ENCODE measurements at places on chromosomes 7 and 10.
A peak's percentile ranks its signal among the peaks of the same experiment; 100 is the strongest.

DNA sequence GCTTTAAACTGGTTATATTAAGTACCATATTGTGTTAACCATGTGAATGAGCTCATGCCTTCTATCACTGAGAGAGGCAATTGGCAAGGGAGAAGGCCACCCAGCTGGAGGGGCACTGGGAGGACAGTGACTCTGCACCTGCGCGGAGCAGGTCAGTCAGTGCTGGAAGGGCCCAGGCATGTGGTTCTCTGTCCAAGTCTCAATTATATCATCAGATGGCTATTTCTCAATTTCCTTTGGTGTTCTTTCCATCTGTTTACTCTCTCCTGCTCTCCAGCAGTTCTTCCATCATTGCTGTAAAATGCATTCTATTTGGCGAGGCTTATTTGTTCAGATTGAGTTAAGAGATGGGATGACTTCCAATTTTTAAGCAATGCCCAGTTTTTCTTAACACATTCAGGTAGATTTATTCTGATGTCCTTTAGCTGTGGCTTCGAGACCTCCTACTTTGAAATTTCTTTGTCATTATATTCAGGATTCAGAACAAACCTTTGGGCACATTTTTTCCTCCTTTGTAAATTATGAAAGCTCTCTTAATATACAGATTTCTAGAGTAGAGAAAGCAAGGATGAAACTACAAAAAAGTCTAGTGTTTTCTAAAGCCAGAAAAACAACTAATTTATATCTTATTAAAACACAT, 159.3 kb downstream of the BMPER start:
- no peak for DNase-seq

DNA sequence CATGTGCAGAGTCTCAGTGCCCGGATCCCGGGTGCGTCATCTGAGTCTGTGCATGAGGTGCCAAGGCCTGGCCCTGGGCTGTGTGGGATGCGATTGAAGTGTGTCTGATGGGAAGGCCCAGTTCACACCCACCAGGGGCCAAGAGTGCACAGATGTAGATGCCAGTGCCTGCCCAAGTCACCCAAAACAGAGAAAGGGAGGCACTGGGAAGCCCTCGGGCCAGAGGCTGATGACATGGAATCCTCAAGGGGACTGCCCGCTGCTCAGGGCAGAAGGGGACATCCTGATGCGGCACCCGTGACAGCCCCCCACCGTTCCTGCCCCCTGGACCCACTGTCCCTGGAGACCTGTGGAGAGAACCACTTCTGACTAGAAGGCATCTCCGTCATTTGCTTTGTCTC, 72.2 kb upstream of the ZNF479 start:
- no peak for DNase-seq

GRCh38 chr10:50501924-50502452, 121.8 kb downstream of the SGMS1 start:
- no peak for DNase-seq

GRCh38 chr7:90246171-90246570, 1.2 kb downstream of the CFAP69 start:
- no peak for DNase-seq

DNA sequence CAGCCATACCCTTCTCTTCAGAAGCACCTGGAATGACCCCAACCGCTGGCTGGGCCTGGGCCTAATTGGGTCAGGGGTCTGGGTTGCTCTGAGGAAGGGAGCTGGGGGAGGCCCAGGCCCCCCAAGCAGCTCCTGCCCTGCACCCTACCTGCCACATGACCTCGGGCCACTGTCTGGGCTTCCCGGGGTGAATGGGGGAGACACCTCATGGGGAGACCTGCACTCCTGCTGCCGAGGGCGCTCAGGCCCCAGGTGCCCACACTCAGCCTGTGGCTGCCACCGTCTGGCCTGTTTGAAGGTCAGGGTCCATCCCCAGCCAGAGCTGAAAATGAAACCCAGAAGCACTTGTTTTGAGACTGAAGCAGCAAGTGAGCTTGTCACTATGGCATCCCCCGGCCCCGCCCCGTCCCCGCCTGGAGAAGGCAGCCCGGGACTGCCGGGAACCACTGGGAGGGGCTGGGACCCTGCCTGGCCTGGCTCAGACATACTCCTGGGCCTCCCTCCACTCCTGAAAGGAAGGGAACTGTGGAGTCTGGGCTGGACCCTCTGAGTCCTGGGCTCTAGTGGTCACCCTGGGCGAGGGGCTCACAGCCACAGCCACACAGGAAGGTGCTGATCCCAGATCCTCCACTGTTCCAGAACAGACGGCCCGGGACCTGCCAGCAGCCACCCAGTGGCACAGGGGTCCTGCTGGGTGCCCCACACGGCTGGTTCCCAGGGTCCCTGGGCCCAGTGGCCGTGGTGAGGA, 7.4 kb upstream of the MICALL2 start:
- peak; percentile 15 for DNase-seq

- no peak for DNase-seq
These were observed 23.6 kb downstream of the EEPD1 start for GRCh38 chr7:36176697-36177096.

GRCh38 chr10:63829020-63829419, 307.8 kb downstream of the REEP3 start:
- DNase-seq = no peak

- no peak for DNase-seq
These were observed 356.6 kb downstream of the PAXIP1 start for GRCh38 chr7:154646126-154647013.

DNA sequence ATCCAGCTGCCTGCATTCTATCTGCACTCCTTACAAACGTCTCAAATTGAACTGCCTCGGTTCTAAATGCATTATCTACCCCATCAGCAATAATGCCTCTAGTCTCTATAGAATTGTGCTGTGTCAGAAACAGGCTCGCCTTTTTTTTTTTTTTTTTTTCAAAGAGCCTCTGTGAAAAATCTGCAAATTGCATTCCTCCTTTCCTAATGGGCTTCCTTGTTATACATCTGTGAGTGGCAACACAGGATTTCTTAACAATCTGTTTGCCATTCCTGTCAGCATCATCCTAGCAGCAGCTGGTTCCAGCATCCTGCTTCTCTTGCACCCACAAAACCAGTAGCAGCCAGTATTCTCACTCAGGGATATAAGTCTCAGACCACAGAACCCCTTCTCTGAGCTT, 413.5 kb upstream of the SEMA3D start:
- no peak for DNase-seq

DNA sequence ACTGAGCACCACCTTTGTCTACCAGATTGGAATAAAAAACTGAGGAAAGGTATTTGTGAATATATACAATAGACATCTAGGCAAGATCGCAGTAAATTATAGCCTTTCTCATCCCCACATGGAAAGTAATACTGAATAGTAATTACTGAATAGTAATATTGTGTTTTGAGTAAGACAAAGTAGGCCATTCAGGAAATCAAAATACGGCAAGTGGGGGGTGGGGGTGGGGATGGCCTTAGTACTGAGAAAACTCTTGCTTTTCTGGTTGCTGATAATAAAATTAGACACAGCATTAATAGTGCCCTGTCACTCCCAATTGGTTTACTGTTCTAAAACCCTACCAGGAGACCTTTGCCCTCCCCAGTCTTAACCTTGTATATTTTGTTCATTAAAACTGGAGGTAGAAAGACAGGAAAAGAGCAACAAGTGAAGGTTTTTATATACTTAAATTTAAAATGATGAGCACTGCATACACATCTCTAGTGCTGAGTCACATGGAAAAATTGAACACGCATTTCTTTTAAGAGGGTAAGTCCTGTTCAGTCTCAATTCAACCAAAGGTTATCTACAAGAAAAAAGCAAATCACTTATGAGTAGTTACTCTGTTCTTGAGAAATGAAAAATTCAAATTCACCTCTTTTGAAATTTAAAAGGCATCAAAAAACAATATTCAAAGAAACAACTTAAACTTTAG, 65.6 kb downstream of the IGF2BP3 start:
- no peak for DNase-seq

DNA sequence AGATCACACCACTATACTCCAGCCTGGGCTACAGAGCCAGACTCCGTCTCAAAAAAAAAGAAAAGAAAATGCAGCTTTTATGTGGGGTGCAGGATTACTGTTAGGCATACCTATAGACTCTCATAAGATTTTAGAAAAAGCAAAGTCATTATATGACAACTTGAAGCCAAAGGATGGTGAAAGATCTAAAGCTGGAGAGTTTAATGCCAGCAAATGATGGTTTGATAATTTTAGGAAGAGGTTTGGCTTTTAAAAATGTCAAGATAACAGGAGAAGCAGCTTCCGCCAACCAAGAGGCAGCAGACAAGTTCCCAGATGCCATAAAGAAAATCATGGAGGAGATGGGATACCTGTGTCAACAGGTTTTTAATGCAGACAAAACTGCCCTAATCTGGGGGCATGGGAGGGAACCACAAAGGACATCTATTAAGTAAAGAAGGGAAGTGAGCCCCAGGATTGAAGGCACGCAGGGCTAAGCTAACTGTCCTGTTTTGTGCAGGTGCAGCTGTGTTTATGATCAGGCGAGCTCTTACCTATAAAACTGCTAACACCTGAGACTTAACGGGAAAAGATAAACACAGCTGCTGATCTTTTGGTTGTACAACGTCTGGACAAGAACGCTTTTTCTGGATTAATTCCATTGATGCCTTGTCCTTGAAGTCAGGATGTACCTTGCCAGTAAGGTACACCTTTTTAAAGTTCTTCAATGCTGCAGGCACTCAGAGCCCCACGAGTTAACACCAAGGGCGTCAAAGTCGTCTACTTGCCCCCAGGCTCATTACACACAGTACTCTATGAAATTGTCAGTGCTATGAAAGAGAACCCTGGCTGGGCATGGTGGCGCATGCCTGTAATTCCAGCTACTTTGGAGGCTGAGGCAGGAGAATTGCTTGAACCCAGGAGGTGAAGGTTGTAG, 10.5 kb upstream of the ANKRD61 start:
- peak; percentile 56 for DNase-seq

DNA sequence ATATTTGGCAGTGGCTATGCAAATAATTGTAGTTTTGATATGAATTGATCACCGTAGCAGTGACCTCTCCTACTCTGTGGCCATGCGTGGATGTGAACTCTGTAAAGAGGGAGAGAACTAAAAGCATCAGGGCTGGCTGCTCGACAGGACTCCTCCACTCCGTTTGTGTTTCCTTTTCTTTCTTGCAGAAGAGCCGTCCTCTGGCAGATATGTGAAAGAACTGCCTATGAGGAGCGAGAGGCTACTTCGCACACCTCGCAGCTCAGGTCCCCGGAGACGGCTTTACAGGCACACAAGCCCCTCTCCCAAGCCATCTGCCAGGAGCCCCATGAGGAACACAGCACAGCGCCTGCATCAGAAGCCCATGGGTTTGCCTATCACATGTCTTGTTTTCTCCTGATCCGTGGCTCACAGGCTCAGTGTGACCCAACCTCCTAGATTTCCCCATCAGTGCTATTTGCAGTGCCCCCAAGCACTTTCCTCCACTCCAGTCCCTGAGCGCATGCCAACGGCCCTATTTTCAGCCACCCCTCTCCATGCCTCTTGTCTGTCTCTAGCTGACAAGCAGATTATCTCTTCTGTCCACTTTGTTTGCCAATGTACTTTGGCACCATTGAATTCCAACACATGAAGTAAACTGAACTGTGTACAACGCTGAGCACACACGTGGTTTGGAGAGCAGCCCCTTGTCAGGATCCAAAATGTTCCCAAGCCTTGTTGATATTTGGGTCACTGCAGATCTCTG, 164.3 kb upstream of the AKR1E2 start:
- no peak for DNase-seq

DNA sequence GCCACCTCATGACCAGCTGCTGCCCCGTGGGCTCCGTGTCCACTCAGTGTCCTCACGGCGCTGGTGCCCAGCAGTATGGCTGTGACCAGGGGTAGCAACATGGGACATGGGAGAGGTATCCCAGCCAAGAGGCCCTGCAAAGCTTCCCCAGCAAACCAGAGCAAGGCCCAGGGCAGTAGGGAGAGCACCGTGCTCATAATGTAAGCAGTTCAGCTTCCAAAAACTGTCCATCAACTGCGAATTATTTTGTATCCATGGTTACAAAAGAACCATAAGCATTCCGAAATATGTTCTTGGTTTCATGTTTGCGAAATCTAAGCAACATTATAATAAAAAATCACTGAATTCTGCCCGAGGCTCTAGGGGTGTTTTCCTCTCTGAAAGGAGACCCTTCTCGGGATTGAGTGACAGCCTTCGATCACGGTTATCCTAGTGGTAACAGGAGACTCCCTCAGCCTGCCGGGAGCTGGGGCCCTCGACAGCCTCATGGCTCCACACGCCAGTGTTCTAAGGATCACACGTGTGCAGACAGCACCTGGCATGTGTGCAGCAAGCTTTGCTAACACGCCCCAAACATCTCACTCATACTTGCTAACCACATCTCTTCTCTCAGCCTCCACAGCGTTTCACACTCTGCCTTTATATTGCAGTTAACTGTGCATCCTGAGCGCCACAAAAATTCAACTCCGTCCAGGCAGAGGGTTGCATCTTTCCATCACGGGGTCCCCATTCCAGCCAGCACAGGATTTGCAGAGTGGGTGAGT, 117.6 kb downstream of the DIP2C start:
- no peak for DNase-seq

- DNase-seq = no peak
These were observed 222.9 kb upstream of the CELF2 start for GRCh38 chr10:10794791-10795191.

DNA sequence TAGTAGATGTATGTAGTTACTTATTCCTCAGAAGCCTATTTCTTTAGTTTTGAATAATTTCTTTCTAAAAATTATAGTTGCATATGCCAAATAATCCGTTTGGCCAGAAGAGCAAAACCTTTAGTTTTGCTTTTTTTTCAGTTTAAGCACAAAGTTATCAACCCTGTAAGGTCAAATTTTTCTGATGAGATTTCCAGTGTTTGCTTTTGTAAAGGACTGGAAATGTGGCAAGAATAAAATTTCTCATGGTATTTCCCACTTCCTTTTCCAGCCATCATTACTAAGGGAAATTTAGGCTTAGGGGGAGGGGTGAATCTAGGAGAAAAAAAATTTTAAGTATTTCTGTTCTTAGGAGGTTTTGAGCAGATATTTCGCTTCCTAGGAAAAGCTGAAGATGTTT, 7.6 kb downstream of the CALD1 start:
- DNase-seq = no peak

- no peak for DNase-seq
These were observed 12.0 kb upstream of the KCNMA1 start for GRCh38 chr10:77649333-77650331.

GRCh38 chr7:98509836-98510235, 107.2 kb upstream of the NPTX2 start:
- DNase-seq = no peak

- DNase-seq = no peak
These were observed 515.9 kb downstream of the PARD3 start for GRCh38 chr10:34299105-34299611.

DNA sequence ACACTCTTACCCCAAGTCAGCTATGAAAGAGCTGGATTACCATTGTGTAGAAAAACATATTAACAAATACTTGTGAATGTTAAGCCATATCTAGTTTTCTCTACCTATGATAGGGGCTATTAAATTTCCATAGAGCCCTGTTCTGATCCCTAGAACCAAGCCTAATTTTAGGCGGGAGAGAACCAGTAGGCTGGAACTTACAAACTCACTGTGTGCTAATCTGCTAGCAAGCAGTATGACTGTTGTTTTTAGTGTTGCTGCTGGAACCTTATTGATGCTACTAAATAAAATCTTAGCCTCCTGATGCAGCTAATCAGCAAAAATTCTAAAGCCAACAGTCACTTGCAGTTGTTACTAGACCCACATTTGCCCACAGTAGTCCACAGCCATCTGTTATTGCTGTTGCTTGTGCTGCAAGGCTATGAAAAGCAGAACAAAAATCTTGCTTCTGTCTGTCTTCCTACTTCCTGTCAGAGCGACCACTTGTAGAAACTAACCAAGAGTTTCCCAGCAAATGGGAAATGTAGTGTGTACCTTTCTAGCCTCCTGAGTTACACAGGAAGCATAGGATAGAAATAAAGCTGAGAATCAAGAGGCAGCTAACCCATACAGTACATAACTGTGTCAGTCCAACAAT, 368.4 kb downstream of the ARL4A start:
- no peak for DNase-seq

- DNase-seq = no peak
These were observed 50.6 kb upstream of the DUSP5 start for GRCh38 chr10:110446954-110447608.
